ENCODE measurements at places on chromosomes 1 and 21.

DNA sequence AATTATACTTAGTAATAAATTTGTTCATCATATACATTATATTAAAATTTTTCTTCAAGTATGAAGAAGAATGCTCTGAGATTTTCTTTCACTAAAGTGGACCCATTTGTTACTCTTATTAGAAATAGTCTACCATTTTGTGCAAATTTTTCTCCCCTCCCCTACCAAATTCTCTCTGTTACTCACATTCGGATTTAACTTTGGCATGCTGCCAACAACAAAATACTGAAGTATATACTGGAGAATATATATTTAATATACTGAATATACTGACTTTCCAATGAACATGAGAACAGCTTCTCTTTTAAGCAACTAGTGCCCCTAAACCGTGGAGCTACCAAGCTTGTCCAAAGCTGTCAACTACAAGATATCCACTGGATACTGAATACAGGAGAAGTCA, 57.2 kb downstream of the CENPF start:
- DNase-seq = no peak

DNA sequence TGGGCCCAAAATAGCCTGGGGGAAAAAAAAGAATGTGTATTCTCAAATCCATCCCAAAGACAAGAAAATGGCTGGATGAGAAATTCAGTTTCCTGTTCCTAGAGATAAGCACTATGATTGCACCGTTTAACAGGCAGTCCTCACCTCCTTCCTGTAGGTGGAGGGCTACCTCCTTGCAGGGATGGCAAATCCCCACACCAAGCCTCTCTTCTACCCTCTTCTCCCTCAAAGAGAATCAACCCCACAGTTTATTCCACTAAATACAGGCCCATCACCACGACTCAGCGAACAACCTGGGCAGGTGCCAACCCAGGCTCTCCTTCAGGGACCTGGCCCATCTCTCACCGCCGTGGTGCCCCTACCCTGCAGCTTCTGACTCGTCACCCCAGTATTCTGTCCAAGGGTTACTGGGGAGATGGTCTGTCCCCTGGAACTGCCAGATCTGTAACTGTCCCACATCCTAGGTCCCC, 3.4 kb upstream of the CHD5 start:
- no peak for DNase-seq

- DNase-seq = no peak
These were observed 39.9 kb downstream of the STUM start for GRCh38 chr1:226588484-226588883.

DNA sequence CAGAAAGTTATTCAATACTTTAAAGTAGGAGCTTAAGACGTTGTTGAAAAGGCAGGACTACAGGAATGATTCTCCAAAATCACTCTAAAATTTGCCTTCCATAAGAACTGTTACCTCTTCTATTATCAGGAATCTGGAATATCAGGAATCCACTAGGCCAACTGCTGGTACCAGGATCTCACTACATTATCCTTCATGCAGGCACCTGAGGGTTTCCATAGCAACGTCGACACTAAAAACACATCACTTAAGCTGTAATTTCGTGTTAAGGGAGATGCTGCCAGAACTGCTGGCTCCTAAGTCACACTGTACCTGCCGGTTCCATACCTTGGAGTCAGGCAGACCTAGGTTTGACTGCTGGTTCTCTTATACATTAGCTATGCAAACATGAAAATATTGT, 139.7 kb upstream of the C1orf87 start:
- DNase-seq = no peak

- no peak for DNase-seq
These were observed 163.4 kb downstream of the CACNA1E start for GRCh38 chr1:181646710-181647109.
